ENCODE measurements at places on chromosomes 13 and 19.

GRCh38 chr13:41954226-41954625, 6.7 kb downstream of the VWA8 start:
- no peak for DNase-seq

DNA sequence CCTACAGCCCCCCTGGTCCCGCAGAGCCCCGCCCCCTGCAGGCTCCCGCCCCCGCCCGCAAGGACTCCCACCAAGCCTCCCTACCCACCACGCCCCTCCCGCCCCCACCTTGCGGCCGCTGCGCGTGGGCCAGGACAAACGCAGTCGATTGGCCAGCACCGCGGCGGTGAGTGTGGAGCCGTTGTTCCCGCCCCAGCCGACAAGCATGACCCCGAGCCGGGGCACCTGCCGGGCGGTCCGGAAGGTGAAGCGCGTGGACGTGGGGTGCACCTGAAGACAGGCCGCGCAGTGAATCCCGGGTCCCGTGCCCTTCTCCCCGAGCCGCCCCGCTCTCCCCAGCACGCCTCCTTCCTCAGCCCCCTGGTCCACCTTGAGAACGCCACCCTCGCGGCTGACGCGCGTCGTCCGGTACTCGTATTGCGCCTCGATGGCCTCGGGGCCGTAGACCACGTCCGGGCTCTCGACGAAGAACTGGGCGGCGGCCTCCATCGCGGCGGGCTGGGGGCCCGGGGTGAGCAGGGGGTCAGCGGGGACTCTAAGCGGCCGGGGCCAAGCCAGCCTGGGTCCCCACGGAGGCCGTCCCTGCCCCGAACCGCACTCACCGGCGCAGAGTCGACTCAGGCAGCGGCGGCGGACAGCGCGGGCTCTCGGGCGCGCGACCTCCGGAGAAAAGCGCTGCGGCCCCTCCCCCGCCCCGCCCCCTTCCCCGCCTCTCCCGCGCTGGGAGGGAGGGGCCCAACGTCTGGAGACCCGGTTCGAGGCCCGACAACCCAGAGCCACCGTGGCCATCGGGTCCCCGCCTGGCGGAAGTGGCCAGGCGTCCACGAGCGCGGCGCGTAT, at the start of gene ISYNA1:
Gene ISYNA1, minus strand, starts transcription at position 643 of the 840 bp plus-strand sequence. Its CDS starts 154 bp downstream, at position 489.
- DNase-seq, result peak; percentile 52

DNA sequence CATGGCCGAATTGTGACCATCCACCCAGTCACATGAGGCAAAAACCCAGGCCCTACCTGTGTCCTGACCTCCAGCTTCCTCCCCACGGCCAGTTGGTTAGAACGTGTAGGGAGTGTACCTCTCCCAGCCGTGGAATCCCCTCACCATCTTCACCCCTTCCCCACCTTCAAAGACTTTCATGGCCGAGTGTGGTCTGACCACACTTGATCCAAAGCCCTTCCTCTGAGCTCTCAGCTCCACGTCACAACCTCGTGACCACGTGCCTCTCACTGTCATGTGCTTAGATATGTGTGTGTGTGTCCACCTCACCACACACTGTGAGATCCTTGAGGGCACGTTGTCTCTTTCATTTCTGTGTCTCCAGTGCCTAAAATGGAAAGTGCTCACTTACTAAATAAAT, 48.6 kb upstream of the UBE2L5 start:
- DNase-seq, result no peak

GRCh38 chr13:33284031-33284430, 1.5 kb downstream of the STARD13 start:
- DNase-seq, result no peak

DNA sequence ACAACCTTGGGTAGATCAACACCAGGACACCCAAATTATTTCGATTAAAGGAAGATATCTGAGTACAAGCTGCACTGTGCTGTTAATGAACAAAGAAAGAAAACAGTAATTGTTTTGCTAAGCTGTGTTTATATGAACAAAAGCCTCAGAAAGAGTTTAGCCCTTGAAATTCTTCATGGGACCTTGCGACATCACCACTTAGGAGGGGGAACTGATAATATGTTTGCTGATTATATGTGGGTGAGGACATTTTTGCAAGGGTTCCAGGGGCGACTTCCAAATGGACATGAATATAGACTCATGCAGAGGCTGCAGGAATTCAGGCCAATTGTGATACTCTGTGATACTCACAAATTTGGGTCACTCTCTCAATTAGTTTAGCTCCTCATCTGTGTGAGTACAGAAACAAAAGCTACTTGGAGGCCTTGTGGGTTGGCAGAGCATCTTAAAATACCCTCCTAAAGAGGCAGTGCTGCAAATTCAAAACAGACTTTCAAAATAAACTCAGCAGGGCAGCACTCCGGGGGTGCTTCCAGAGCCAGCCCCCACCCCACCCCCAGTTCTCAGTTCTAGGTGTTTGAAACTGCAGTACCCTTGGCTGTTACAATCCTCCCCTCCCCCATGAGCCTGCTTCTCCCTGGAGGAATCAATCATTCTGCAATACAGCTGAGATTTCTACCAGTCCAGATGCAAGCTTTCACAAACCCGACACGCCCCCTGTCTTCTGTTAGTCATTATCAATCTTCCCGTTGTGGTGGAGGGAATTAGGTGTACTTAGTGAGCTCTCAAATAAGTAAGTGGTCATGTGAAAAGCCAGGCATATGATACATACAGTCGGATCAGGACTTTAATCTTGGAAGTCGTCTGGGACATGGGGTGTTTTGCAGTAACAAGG, 97.0 kb upstream of the MBNL2 start:
- peak; percentile 84 for DNase-seq

DNA sequence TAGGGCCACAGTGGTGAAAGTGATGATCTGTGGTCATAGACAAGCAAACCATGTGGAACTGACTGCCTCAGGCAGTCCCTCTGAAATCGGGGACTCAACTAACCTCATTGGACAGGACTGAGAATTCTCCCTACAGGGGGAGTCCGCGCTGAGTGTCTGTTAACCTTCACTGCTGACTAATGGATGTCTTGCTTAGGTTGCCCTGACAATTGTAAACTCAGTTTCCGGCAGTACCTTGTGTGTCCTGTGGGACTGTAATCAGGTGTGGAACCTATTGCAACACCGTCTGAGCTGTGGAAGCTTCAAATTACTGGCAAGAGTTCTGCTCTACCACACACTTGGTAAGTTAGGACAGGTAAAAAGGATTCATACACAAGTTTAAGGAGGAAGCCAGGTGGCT, 21.8 kb downstream of the ZNF77 start:
- DNase-seq, result no peak
